ENCODE measurements at places on chromosomes 16 and 17.

GRCh38 chr17:48244121-48244711 is 136.7 kb downstream of the SNX11 start:
- no peak for DNase-seq

- no peak for DNase-seq
These were observed 863 bp upstream of the DDX19A start for GRCh38 chr16:70345840-70346239.

DNA sequence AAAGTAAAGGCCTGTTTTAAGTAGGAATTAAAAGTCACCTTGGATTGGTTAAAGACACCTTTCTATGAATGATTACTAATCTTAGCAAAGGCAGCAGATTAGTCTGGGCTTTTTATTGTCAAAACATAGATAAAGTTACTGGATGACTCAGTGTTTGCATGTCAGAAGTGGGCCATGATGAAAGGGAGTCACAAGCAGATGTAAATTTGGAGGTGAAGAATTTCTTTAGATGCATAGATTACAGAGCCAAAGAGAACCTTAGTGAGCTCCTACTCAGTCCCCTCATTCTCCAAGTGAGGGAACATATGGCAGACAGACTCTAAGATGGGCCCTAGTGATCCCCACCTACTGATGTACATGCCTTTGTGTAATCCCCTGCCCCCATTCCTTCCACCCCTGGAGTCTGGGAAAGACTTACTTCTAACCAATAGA is 124.5 kb downstream of the HS3ST3A1 start:
- no peak for DNase-seq

- no peak for DNase-seq
These were observed 49.6 kb downstream of the KCNJ12 start for GRCh38 chr17:21425736-21426135.
